ENCODE measurements at places on chromosomes 1 and 21.

- DNase-seq, result no peak
Measured at GRCh38 chr1:165823552-165824268, 3.7 kb upstream of the UCK2 start.

DNA sequence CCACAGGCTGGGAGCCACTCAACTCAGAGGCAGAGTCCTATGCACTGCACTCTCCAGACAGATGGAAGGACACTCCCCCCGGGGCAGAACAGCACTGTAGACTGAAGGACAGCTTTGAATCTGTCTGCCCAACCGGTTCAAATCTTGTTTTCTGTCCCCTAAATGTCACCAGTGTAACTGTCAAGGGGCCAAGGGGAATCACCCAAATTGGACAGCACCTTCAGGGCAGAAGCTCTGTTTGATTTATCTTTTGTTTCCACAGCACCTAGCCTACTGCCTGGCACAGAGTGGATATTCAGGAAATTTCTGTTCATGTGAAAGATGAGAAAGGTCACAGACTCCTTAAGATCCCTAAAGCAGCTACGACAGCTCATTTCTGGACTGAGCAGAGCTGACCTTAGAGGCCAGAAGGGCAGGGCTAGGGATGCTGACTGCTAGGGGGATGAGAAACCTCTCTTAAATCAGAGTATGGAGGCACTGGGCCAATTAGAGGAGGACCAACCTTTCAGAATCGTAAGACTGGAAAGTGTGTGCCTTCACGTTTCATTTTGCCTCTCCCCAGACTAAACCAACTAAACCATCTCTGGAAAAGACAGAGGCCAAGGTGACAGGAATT lies 41.0 kb downstream of the ITPKB start:
- no peak for DNase-seq

GRCh38 chr1:107480548-107481415 lies 339.9 kb downstream of the NTNG1 start:
- DNase-seq, result no peak

- DNase-seq, result no peak
Measured at GRCh38 chr1:17579951-17580939, 40.7 kb downstream of the ARHGEF10L start.

- no peak for DNase-seq
Measured at GRCh38 chr1:243490748-243491686, 235.2 kb downstream of the SDCCAG8 start.

DNA sequence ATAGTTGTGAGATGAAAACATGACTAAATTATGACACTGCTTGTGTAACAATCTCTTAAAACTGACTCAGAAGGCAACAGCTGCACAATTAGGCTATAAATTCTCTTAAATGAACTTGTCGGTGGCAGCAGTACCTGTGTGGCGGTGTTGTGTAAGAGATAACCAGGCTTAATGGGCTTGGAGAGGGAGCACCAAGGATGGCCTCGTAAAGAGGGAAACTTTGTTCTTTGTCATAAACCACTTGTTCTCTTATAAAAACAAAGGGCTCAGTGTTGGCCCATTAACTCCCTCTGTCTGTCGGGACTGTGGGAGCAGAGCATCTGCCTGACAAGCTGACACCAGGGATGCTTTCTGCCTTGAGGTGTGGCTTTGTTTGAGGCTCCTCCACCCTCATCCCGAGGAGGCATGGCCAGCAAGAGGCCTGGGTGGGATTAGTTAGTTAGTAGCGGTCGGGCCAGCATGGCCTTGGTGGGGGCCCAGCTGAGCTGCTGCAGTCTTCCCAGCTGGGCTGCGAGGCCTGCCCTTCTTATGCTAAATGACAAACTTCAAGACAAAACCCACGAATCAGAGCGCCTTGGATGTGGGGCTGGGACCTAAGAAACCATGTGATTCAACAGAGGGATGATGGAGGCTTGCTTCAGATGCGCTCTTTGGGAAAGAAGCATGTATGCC lies 171.4 kb downstream of the CAMTA1 start:
- DNase-seq, result no peak

DNA sequence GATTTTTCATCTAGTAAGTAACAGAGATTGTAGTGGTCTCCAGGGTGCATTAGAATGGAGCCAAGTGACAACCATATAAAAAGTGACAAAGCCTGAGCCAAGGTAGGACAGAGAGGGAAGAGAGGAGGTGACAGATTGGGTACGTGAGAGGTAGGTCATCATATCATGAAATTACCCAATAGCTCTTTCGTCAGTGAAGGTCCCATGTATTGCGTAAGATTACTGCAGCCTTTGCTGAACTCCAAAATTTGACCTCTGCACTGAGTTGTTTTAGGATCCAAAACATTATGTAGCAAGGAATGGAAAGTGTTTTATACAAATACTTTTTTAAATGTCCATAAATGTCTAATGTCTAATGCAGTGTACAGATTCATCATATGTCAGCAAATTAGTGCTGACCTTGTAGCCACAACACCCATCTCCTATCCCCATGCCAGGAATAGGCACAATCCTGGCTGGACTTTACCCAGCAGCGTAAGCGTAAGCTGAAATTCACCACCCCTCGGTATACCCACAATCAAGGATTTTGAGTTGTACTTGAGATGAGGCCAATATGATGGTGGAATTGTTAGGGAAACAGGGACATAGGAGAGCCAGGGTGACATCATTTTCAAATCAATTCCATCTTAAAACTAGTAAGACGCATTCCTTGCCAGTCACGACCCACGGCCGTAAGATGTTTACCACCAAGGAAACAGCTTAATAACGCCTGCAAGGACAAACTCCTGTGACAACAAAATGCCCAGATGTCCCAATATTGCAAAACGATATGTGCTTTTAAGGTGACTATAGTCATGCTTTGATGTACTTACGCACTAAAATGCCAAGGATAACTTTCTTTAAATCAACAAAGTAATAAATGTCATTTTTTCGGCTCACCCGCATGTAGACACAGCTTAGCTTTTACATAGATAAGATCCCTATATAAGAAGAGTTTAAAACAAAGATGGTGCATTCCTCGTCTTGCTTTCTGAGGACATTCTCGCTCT lies 38.1 kb upstream of the GREM2 start:
- no peak for DNase-seq
